ENCODE measurements at places on chromosomes 12 and 14. TPM values are rescaled to one million over a fixed set of nuclear protein-coding genes. Genes with fewer than 3 reads are reported as not detected.

GRCh38 chr12:42780671-42781070, 191.1 kb upstream of the PRICKLE1 start:
- DNase-seq, result no peak

- DNase-seq, result no peak
These were observed 245.7 kb downstream of the CEP128 start for GRCh38 chr14:80695869-80696268.

- DNase-seq, result no peak
These were observed 24.8 kb upstream of the NUBPL start for GRCh38 chr14:31536201-31536960.

GRCh38 chr12:91868054-91868453, 277.6 kb downstream of the BTG1 start:
- DNase-seq, result no peak

GRCh38 chr12:94855853-94856252, 147.6 kb downstream of the NDUFA12 start:
- DNase-seq, result no peak

DNA sequence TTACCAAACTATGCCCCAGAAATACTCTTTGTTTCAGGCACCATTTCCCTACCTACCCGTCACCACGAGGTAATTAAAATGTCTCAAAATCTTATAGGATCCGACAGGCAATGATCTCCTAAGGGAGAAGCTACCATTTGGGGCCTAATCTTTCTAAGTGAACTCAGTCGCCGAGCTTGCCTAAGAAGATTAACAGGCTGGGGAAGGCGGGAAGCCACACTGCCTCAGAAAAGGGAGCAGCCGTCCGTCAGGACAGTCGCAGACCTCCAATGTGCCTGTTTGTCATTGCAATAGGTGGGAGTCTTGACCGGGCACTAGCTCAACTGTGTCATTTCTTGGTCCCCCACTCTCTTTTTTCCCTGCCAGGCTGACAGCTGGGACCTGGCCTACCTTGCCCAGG, 4.6 kb downstream of the TTC7B start:
- no peak for DNase-seq

- no peak for DNase-seq
These were observed 21.0 kb upstream of the PLEKHG3 start for GRCh38 chr14:64683264-64683663.

- no peak for DNase-seq
These were observed 84.8 kb downstream of the TESC start for GRCh38 chr12:117014342-117014887.

Gene PLEKHD1
- 1.9 TPM for total RNA-seq

Measured in lower leg skin (tissue), 4 donors.